ENCODE measurements at places on chromosomes 1 and 21.

DNA sequence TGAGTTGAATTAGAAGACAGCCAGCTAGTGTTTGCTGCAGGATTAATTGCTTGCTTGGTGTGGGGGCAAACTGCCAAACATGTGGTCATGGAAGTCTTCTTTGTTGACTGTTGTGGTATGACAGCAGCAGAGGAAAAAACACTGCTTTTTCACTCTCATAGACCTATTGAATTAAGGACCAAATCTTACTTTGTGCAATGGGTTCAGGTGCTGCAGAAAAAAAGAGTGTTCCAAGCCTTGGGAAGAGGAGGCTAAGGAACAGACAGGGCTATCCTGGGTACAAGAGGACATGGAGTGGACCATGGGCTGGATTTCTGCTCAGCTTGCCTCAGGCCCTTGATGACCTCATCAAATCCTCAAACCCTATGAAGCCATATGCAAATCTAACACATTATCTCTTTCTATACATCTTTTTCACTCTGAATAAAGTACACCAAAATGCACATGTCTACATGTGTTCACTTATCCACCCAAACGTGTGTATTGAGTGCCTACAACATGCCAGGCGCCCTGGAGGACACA, 61.5 kb downstream of the SIPA1L2 start:
- DNase-seq: no peak

DNA sequence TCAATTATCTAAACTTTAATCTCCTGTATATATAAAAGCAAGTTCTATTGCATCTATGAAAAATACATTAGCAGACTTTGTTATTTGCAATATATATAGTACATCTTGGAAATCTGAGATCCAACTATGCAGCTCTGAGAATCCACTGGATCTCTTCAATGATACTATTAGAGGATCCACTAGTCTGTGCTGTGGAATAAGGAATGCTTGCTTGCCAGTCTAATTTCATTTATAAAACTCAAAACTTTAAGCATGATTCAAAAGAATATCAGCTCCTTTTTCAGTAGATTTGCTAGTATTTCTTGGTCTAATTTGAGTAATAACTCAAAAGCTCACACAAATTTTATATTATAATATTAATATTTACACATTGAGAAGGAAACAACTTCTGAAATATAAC, 115.1 kb downstream of the SPATA6 start:
- no peak for DNase-seq

GRCh38 chr21:45559216-45560105, 17.2 kb upstream of the SLC19A1 start:
- DNase-seq: no peak

DNA sequence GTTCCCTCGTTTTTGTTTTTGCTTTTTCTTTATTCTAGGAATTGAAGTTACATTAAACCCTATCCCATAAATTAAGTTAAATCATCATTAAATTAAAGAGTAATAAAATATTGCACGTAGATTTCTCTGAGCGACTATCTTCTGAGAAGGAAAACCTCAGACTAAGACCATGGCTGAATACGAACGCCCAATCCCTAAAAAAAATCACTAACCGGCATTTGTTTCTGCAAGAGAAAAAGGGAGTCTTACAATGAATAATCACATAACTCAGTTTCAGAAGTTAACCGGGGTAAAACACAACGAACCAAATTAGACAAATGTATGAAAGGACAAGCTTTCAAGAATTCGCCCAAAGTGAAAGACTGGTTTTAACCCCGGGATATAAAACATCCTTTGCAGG, 1.3 kb downstream of the PIK3R3 start:
- no peak for DNase-seq

DNA sequence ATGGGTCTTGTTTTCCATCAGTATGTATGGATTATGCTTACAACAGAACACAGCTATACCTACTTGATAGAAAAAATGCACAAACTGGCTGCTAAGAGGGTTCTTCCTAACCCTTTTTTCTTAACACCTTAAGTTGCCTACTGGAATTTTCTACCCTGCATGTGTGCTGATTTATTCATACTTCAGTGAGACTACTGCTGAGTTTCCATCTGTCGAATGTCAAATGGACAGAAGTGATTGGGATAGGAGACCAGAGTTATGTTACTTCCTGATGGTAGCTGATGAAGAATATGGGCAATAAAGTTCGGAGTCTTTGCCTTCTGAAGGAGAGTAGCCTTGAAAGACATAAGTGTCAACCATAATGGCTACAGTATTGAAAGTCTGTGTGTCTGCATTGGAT, 6.5 kb upstream of the DNM3 start:
- no peak for DNase-seq

DNA sequence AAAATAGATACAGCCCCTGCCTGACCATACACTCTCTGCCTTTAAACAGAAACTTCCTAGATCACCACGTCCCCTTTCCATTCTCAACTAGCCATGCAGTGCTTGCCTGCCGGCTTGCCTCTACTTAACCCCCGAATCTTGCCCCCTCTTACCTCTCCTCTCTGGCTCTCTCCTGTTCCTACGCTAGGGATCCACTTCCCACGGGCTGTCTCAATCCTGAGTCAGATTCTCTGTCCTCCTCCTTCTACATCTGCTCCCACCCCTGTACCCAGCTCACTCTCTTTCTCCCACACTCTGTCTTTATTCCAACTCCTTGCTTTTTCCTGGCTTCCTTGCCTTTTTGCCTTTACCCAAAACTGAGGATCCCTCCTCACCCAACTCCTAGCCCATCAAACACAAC, 29.3 kb downstream of the ATF3 start:
- DNase-seq: no peak

All from CD4-positive, alpha-beta T cell (primary cell).